Effector CD4-positive, alpha-beta T cell (primary cell): ENCODE measurements at places on chromosomes 1 and 21.

- DNase-seq: no peak
Observed at GRCh38 chr1:34500451-34500850, 254.4 kb upstream of the GJB5 start.

- no peak for DNase-seq
Observed at GRCh38 chr1:1990222-1990621, 13.4 kb downstream of the CFAP74 start.

- DNase-seq: no peak
Observed at GRCh38 chr1:228767636-228768354, 32.5 kb downstream of the RHOU start.

DNA sequence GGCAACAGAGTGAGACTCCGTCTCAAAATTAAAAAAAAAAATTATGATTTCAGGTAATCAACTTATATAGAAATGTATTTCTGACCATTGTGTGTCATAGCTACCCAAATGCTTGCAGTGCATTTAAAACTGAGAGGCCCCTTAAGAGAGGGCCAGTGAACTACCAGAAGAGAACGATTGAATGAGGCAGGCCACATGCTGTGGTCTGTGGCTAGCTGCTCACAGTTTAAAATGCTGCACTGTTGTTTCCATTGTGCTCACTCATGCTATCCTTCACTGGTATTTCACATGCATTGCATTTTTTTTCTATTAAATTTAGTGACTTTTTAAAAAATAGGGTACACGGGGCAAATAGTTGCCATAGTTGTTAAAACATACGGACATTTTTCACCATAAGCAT, 26.0 kb downstream of the CHML start:
- no peak for DNase-seq
